ENCODE measurements at places on chromosomes 13 and 19.

- no peak for DNase-seq
These were observed 3.7 kb downstream of the NAPA start for GRCh38 chr19:47511128-47511517.

DNA sequence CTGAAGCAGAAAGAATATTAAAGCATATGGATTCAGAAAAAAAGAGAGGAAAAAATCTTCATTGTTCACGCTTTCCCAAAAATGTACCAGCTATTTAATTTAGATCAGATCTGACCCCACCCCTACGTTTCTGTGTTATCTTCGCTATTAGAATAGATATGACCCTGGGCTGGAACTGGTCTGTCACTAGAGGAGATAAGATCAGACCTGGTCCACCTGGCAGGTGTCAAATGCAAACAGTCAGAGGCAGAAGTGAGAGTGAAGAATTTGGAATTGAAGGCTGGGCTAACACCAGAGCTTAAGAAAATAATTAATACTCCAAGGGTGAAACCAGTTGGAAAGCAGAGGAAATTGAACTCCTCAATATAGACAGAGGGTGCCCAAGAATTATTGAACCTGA lies 30.0 kb upstream of the MBNL2 start:
- no peak for DNase-seq

GRCh38 chr13:48158290-48158689 lies 63.4 kb upstream of the MED4 start:
- no peak for DNase-seq

DNA sequence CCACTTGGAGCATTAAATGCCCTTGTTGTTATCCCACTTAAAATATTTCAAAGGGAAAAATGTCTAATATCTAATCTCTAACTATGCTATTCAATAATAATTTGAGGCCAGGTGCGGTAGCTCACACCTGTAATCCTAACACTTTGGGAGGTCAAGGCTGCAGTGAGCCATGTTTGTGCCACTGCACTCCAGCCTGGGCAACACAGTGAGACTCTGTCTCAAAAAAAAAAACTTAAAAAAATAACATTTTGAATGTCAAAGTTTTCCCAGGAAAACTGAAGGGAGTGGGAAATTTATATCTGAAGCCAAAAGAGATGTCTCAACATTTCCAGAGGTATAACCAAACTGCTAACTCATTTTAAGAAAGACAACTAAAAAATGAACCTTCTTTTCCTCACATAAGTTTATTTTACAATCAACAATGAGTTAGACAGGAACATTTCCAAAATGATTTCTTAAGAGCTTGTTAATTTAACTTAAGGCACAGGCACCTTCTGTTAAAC lies 47.9 kb downstream of the CAB39L start:
- DNase-seq: no peak

DNA sequence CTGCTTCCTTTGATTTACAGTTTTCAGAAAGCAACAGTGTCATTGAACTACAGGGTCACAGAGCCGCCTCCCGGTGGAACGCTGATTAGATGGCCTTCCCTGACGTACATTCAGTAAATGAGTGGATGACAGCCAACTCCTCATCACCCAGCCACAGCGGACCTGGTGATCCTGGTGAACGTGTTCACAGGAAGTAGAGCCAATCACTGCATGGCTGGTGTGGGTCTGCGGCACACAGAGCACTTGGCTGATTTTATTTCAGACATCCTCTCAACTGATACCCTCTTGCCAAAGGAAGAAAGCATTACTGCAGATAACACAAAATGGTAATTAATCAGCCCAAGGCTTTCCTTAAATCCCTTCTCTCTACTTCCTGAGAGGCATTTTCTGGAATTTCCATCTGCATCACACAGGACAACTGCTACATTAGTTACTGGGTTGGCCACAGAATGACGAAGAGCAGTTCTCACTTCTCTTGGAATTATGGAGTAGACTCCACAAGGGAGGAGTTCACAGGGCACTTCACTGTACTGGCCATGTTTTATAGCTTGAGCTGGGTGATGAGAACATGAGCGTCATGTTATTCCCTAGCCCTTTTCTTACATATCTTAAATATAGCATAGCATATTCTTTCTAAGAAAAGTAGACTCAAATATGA lies 84.0 kb upstream of the SLC7A1 start:
- DNase-seq: no peak

GRCh38 chr19:9850235-9850959 lies 15.3 kb downstream of the PIN1 start:
- no peak for DNase-seq

DNA sequence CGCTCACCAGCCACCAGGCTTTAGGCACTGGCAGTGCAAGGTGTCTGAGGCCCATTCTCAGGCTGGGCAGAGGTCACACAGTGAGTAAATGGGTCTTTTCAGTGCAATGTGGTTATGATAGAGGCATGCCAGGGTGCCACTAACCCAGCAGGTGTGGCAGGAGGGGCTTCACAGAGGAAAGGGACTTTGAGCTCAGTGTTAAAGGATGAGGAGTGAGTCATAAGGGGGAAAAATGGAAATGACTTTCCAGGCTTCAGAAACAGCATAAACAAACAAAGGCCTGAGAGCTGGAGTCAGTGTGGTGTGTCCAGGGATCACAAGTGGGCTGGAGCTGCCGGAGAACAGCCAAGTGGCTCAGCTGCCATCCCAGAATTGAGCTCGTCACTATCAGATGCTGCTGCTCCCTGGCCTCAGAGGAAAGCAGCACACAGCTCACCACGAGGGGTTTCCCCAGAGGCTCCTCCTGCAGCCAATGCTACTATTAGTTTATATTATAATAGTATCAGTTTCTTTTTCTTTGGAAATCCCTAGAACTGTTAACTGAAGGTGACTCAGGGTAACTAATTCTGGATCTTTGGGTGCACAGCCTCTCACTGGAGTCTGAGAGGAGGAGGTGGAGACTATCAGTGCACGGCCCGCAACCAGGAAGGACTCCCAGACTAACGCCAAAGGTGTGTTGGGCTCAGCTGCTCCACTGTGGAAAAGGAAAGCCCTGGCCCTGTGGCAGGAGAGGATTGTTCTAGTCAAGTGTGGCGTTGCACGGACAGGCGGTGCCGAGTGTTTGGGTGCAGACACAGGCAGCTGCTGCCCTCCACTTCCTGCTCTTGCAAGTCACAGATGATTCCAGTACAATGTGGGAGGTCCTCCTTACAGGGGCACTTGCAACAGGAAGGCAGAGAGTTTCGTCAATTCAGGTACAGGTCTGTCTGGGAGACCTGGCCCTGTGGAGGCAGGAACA lies 39.5 kb downstream of the DHRS12 start:
- peak; percentile 4 for DNase-seq

Data from A549 (cell line).